NCI-H69 (cell line): ENCODE measurements at places on chromosomes 16 and 17.

GRCh38 chr16:85979605-85980004 lies 80.6 kb downstream of the IRF8 start:
- no peak for DNase-seq

GRCh38 chr17:45849536-45849990 lies 4.9 kb downstream of the SPPL2C start:
- no peak for DNase-seq

DNA sequence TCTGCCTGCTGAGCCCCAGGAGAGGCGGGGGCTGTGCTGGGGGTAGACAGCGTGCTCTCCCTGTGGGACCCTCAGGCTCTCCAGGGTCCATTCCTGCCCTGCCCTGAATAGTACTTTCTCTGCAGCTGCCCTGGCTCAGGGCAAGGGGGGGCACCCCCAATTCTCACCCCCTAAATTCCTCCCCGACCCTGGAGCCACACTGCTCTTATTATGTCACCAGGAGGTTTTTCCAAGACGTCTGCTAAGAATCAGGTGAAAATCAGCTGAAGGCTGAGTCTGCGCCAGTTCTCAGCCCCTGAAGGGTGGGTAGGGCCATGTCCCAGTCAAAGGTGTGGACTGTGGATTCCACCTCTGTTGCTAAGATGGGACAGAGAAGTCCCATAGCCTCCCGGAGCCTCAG lies 49.9 kb upstream of the MAP3K14 start:
- no peak for DNase-seq

- no peak for DNase-seq
Observed at GRCh38 chr17:83143817-83144231, 64.4 kb downstream of the METRNL start.

GRCh38 chr16:57284209-57284951 lies at the start of gene PLLP:
PLLP (minus strand) TSS chr16:57284672; CDS start chr16:57284540, 132 bp downstream.
- peak; percentile 66 for DNase-seq

GRCh38 chr17:73605444-73605843 lies 38.8 kb downstream of the SDK2 start:
- no peak for DNase-seq

- DNase-seq, result no peak
Observed at GRCh38 chr17:74512036-74512435, 19.2 kb downstream of the CD300LB start.

DNA sequence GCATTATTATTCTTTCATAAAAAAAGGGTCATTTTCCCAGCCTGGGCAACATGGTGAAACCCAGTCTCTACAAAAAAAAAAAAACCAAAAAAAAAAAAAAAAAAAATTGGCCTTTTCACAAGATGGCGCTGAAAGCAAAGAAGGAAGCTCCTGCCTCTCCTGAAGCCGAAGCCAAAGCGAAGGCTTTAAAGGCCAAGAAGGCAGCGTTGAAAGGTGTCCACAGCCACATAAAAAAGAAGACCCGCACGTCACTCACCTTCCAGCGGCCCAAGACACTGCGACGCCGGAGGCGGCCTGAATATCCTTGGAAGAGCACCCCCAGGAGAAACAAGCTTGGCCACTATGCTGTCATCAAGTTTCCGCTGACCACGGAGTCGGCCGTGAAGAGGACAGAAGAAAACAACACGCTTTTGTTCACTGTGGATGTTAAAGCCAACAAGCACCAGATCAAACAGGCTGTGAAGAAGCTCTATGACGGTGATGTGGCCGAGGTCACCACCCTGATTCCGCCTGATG lies 4.9 kb upstream of the PGAP6 start:
- no peak for DNase-seq

- DNase-seq, result no peak
Observed at GRCh38 chr17:76530095-76530723, 7.3 kb downstream of the CYGB start.

- DNase-seq, result peak; percentile 79
Observed at GRCh38 chr17:1908699-1909309, 79.0 kb downstream of the RPA1 start.

DNA sequence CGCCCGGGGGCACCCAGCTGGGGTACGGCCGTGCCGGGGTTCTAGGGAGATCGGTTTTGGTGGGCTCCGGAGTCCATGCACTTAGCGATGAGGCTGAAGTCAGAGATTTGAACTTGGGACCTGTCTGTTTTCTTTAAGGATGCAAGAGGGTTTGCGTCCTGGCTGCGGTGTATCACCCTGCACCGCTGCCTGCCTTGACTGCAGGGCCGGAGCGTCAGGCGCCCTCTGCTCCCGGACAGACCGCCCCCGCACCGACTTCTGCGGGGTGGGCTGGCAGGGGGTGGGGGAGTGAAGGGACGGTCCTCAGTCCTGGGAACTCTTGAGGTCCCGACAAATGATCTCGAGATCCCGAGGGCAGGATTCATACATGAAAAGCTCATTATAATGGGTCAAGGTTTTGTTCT lies 701 bp downstream of the PDP2 start:
- peak; percentile 28 for DNase-seq

DNA sequence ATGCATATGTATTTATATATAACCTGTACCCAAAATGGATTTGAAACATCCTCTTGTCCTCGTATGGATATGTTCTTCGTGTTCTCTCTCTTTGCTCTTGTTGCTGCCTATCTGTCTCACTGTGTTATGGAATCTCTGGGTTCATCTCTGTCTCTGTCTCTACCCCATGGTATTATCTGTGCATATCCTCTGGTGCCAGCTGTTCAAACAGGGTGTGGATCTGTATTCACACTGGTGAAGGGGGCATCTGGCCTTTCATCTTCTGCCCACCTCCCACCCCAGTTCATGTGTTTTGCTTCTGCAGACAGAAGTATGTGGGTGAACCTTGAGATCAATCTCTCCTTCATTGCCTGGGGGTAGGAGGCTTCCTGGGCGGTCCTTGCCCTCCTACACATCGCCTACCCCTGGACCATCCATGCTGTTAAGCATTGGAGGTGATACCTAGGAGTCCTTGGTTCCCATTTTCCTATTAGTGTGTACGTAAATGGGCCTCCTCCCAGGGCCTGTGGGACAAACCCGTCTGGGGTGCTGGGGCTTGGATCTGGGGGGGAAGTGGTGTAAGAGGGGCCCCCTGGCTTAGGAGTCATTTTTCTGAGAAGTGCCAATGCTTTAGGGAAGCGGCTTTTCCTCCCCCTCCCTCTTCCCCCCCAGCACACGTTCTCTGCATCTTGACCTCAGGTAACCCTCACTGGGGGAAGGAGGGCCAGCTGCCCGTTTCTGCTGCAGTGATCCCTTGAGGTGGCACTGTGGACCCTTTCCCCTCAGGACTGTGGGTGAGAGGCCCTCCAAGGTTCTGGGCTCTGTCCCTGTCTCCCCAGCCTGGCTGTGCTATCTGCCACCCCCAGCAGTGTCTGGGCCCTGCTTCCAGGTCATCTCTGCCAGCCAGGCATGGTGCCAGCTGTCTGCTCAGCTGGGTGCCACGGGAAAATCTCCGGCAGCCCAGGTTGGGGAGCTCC lies 21.1 kb downstream of the RARA start:
- DNase-seq, result peak; percentile 59
